Common myeloid progenitor, CD34-positive (primary cell): ENCODE measurements at places on chromosomes 3 and 15.

- no peak for DNase-seq
Measured at GRCh38 chr15:52348056-52348745, 52.6 kb upstream of the MYO5C start.

GRCh38 chr3:127337911-127338531 is 50.2 kb upstream of the PRR20G start:
- DNase-seq: no peak

DNA sequence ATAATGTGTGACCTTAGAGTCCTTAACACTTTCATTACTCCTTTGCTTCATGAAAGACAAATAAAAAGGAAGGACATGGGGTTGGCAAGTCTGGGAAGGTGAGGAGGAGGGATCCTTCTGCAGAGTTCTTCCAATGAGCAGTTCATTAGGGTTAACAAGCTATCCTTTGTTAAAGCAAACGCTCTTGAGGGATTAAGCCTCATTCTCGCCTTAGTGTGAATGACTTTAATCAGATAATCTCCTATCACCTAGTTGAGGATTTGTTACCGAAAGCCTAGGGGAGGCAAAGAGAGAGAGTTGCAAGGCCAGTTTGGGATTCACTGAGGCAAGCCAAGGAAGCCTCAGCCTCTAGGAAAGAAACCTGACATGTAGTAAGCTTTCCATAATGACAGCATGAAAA is 7.4 kb upstream of the MBNL1 start:
- DNase-seq: no peak

- no peak for DNase-seq
Measured at GRCh38 chr3:77746892-77747291, 707.0 kb downstream of the ROBO2 start.

DNA sequence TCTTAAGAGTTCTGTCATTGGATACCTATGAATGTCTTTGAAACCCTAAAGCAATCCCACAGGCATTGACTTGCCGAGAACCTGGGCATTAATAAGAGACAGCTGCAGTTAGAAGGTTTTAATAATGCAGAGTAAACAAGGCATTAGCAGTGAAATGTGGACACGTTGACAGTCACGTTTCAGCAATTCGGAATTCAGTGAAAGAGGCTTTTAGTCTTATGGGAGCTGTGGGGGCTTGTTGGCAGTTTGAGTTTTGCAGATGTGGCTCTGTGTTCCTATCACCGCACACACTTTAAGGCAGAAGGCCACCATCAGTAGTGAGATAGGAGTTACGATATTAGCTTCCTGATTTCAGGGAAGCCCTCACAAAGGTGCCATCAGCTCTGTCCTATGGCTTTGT is 145.2 kb upstream of the NUDT16 start:
- DNase-seq: no peak

DNA sequence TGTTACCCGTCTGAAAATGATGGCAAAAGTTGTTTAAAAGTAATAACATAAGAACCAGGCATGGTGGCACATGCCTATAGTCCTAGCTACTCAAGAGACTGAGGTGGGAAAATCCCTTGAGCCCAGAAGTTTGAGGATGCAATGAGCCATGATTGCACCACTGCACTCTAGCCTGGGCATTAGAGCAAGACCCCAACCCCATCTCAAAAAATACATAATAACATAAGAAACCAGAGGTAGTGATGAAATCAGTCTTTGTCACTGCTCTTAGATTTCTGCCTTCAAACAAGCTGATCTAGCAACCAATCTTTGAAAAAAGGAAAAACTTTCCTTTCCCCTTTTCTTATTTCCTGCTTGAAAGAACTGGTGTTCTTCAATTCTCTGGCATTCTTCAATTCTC is 71.3 kb downstream of the TMCC1 start:
- no peak for DNase-seq

GRCh38 chr3:108092501-108092900 is 1.7 kb upstream of the CD47 start:
- no peak for DNase-seq

- DNase-seq: no peak
Measured at GRCh38 chr3:99474776-99475175, 163.6 kb upstream of the COL8A1 start.

DNA sequence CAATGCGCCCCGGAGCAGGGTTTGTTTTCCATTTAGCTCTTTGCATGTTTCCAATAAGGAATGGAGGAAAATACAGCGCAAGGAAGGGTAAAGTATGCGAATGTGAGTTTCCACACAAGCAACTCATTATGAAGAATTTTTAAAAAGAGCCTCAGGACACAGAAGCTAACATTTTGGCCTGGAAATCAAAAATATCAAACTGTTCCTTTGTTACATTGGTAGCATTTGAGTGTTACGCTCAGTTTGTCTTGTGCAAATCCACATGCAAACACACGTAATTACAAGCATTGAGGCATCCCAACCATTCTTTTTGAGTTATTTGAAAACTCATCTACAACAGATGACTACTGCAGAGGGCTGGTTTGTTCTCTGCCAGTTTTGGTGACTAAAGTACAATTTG is 93.0 kb upstream of the SNRPA1 start:
- no peak for DNase-seq

GRCh38 chr3:94001191-94001590 is 21.2 kb downstream of the ARL13B start:
- DNase-seq: no peak

DNA sequence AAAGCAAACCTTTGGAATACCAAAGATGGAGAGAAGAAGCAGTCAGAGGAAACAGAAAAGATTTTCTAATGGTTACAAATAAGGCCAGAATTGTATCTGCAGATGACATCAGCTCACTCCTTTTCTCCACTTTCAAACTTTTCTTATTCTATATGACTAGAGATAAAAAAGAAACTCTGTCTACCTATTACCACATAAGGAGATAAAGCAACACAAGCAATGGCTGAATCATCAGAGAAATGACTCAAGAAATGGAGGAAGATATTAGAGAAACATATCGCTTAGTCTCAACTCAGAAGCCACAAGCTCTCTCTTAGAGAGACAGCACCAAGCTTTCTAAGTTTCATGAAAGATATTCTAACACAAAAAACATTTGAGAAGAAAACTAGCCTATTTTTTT is 784.0 kb downstream of the ZPLD1 start:
- DNase-seq: no peak

DNA sequence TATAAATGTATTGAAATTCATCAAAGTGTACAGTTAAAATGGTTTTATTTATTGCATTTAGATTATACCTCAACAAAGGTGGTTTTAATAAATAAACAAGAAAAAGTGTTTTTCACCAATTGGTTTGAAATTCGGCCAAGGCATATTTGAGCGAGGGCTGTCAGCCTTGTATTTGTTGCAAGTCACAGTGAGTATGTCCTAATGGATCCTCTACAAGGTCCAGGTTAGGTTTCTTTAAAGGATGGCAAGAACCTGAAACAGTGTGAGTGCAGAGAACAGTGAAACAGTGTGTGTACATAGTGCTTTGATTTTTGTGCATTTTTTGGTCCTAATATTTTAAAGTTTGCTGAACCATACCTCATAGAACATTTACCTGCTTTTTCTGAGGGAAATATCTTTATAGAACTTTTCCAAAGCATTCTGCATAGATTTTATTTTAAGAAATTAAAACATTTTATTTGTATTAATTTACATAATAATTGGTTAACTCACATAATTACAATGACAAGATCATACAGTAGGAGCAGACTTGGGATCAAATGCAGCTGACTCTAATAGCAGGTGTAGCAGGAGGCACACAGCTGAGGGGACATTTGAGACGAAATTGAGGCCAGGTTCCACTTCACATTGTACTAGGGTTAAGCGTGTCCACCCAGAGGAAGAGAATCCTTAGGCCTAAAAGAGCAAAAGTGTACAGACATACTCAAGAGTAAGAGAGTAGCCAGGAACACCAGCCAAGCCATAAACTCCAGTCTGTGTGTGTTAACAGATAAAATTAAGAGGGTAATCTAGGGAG is 428.8 kb upstream of the TPRG1 start:
- no peak for DNase-seq

DNA sequence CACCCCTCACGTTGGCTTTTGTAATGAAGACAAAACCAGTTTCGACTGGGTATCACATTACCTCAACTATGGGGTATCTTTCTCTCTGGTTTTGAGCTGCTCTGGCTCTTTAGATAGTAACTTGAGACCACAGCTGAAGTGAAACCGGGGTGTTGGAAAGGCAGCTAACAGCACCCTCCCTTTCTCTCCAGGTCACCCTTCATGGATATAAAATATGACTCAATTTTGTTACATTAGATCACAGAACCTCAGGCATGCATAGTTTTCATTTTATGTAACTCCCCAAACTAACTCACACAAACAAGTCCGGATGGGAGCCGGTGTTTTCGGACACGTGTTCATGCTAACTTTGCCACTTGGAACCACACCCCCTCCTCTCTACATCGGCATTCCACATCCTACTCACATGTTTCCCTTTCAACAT is 90.7 kb downstream of the NR2F2 start:
- no peak for DNase-seq
